Putamen (tissue), 1 donor: ENCODE measurements at places on chromosomes 6 and 20.

- no peak for DNase-seq
These were observed 116.5 kb upstream of the EDN1 start for GRCh38 chr6:12173661-12174060.

DNA sequence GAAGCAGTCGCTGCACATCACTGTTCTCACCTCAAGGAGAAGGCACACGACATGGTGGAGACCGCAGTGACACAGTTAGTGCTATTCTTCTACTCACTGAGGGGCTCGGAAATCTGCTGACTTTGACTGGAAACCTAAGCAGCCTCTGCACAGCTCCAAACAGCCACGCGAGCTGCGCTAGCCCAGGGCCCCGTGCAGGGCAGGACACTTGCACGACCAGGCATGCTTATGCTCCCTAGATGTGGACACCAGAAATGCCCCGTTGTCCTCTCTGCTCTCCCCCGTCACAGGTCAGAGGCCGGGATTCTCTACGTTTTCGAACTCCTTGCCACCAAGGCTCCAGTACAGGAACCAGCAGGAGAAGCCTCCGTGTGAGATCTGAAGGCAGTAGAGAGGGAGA is 201.1 kb downstream of the WDR27 start:
- no peak for DNase-seq

DNA sequence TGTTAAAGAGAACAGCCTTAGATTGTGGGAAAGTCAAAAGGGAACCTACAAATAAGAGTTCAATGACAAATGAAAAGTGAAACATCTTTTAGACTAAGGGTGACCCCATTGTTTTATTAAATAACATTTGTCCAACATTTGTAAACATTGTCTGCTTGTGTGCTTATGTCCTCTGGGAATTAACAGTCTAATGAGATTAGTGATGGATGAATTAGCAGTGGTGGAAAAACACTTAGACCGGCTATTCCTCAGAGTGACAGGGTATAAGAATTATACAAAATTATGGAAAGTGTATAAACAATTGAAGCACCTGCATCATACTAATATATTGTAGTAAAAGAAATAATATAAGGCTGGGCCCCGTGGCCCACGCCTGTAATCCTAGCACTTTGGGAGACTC is 29.3 kb upstream of the HFE start:
- no peak for DNase-seq

DNA sequence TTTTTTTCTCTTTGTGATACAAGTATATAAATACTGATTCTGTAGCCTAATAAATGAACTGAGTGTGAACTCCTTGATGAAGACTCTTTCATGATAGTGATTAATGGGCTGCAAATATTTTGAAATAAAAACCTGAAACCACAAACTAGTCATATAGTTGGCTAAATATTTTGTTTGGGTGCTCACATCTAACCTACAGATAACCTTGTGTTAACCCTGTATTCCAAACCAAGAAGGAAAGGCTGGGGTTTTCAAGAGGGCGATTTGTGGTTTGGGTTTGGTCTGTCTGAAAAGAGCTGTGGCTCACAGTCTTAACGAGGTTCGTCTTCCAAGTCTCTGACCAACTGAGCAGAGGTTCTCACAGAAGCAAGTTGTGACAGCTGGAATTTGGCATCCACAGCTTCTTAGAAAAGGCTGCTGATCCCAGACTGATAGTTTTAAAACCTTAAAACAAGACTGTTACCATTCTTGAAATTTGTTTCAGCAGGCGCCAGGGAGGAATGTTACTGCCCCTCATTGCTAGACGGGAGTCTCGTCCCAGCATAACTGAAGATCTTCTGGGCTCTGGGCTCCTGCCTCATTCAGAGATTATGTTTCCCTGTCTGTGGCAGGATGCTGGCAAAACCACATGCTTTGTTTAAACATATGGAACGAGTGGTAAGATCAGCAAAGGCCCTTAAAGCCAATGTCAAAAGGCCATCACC is 736.4 kb upstream of the MARCKS start:
- no peak for DNase-seq

DNA sequence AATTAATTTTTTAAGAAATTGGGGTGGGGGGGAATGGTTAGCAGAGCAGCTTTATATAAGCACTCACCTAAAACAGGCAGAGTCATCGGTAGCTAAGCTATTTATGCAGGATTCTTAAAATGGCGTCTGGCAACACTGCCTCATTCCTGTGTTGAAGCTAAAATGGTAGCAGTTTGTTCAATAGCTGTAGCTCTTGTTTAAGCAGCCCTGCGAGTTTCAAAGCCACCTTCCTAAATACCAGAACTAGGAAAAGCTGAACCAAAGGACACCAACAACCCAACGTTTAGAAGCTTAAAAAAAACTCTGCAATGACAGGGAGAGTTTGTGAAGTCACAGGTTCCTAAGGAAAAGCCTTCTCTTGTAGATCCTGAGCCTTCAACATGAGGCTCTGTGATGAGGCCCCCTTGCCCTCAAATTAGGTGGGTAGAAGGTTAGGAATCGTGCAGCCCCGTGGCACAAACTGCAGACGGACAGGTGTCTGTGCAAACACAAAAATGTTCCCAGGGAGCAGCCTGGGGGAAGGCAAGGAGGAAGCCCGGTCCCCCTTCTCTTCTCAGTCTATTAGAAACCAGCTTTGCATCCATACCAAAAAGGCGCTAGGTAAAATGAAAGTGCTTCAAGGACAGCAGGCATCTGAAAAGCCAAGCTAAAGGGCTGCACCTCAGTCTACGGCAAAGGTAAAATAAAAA is 4.7 kb downstream of the ZMYND8 start:
- DNase-seq = no peak

DNA sequence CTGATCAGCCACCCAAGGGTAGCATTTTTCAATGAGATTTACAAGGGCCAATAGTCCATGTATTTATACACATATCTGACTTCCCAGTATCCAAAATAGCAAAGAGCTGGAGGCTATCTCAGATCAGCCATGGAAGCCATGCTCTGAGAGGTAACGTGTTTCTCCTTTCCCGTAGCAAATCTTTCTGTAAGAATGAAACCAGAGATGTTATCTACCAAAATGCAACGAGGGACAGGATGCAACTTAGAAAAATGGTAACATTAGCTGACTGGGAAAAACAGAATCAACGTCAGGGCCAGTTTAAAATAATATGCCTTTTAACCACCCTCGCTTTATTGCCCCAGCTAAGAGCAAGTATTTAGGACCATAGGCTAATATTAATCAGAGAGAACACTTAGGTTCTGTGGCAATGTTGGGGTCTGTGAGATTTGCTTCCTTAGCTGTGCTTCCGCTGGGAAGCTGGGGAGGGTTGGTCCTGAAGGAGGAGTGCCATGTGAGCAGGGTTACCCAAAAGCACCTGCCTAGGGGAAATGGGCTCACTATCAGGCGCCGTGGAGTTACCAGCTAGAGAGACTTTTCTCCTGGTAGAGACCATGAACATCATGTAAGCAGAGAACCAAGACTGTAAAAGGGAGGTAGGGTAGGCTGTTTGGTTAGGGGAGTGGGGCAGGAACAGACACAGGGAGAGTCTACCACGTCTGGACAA is 1.2 kb downstream of the ZNF831 start:
- DNase-seq = no peak

DNA sequence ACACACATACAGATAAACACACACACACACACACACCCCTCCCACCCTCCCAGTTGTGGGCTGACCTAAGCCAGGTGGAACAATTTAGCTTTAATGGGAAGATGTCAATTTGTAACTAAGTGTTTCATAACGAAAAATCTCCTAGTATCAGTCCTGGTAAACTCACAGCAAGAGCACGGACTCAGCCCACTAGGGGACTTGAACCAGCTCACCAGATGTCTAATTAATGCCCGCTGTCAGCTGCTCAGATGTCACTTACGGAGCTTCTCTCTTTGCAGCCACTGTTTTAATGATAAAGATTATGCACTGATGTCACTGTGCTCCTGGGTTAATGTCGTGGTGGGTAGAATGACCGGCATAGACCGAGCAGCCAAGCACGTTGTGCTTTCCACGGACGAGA is 116.6 kb upstream of the INSM1 start:
- no peak for DNase-seq

GRCh38 chr6:149150801-149151398 is 166.6 kb upstream of the TAB2 start:
- DNase-seq = no peak

GRCh38 chr20:51413857-51414256 is 128.7 kb downstream of the NFATC2 start:
- no peak for DNase-seq

GRCh38 chr6:68192988-68193387 is 442.1 kb upstream of the ADGRB3 start:
- no peak for DNase-seq

GRCh38 chr20:57398231-57398821 is 7.1 kb downstream of the RBM38 start:
- no peak for DNase-seq

DNA sequence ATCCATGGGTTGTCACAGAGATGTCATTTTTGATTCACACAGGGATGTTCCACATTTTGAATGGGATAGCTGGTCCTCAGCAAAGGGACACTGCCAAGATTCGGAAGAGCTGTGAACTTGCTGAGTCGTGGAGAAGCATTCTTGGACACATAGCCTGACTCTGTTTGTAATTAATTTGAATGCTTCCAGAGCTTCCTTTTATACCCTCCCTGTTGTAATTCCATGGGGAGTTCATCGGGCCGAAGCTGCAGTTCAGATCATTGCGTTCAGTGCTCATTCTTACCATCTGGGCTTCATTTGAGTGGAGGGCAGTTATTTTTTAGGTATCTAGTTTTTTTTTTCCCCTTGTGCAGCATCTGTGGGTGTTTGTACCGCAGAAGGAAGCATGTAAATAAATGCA is 126.5 kb downstream of the SLC24A3 start:
- DNase-seq = no peak

GRCh38 chr6:54252916-54253315 is 55.3 kb upstream of the TINAG start:
- no peak for DNase-seq

DNA sequence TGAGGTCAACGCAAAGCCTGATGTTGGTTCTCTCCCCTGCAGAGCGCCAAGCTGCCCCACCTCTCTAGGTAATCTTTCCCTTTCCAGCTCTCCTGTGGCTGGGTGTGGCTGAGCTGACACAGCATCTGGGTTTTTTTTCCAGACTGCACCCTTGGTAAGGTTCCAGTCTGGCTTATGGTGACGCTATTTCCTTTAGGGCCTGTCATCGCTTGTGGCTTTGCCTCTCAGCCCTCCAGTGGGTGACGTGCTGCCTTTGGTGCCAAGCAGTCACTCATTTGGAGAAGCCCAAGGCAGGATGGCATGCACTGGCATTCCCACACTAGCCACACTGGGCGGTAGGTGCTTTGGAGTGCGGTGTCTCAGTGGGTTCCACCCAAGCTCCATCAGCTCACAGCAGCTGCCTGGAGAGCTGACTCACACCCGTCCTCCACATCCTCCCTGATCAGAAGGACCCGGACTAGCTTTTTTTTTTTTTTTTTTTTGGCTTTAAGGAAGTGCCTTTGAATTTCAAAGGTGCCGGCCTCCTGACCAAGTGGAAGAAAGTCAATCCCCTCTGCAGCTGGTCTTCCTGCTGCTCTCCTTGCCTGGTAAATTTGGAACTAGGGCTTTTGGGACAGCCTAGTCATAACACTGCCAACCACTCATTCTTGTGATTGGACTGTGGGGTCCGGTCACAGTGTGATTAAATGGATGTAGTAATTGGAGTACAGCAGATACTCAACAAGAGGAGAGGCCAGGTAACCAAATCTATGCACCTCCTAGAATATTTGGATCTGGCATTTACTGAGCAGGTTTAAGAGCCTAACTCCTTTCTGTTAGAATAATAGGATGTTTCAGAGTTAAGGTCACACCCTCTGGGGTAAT is 153.6 kb downstream of the CD83 start:
- no peak for DNase-seq

- DNase-seq = no peak
These were observed 53.1 kb downstream of the PLG start for GRCh38 chr6:160755165-160755564.

DNA sequence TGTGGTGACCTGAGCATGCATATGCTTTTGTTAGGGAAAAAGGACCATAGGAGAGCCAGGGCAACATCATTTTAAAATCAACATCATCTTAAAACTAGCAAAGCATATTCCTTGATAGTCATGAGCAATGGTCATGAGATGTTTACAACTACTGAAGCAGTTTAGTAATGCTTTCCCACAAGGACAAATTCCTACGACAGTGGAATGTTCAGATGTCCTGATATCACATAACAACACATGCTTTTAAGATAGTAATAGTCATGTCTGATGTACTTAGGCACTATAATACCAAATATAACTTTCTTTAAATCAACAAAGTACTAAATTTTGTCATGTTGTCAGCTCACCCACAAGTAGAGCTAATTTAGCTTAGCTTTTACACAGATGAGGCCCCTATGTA is 370.3 kb downstream of the HTR1B start:
- no peak for DNase-seq

DNA sequence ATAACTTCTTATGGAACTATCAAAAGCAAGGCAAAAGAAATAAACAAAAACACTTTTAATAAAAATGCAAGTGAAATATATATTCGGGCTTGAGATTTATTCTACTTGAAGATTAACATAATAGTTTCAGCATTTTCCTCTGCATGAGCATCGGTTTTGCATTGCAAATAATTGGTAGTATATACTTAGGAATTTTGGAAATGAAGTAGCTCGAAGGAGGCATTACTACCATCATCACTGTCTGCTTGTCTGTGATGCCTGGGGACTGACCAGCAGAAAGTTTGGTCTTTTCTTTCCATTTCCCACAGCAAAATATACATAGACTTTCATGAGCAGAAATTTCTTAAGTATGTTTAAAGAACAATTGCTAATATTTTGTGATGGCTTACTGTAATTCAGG is 570.7 kb downstream of the HTR1B start:
- no peak for DNase-seq

GRCh38 chr20:2671977-2672376 is 8.0 kb upstream of the IDH3B start:
- DNase-seq = no peak

- no peak for DNase-seq
These were observed 281.6 kb downstream of the PLCB1 start for GRCh38 chr20:8413691-8414090.

DNA sequence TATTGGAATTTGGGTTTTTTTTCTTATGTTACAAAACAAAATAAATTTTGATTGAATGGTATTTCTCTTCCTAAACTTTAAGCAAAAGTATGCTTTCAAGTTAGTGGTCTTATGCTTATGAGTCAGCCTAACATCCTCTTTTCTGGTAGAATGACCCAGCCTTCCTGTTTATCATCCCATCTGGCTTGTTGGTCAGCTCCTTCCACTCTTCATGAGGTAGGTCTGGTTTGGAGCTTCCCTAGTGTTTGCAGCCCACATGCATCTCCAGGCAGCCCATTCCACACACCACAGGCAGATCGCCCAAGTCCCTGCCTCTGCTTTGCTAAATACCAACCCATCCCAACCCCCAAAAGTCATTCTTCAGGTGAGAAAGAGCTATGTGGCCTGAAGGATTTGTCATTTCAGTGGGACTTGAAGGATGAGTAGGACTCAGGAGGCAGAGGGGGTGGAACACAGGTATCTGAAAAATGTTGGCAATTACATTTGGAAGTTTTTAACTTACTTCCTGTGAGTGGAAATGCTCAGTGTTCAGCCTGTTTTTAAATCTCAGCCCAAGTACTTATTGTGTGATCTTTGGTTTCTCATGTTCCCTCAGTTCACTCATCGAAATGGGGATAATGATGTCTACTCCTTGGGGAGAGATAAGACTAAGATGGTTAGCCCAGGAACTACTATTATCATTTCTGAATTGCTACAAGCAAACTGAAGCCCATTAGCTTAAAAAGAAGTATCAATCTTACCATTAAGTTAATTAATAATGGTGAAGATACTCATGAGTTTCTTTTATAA is 294.0 kb downstream of the ADGB start:
- no peak for DNase-seq

GRCh38 chr6:36830577-36830976 is 8.7 kb downstream of the CPNE5 start:
- no peak for DNase-seq
